ENCODE measurements at places on chromosomes 11 and 22.
A peak's percentile ranks its signal among the peaks of the same experiment; 100 is the strongest.

DNA sequence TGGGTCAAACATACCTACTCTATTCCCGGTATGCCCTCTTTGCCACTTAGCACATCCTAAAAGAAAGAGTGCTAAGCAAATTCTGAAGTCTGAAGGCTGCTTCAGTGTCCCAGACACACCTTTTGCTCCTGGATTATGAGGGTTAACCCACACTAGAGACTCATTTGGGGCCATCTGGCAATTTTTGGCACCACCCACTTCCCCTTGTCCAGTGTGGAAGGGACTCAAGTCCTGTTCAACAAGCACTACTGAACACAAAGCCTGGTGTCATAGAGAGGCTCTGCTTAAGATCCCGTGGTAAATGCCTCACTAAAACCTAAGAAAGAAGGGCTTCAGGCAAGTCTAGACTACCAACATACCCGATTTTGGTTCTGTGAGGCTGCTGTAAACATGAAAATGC is 85.8 kb downstream of the SERGEF start:
- DNase-seq, result peak; percentile 76

GRCh38 chr11:112911124-112911523 is 50.1 kb upstream of the NCAM1 start:
- DNase-seq, result no peak

DNA sequence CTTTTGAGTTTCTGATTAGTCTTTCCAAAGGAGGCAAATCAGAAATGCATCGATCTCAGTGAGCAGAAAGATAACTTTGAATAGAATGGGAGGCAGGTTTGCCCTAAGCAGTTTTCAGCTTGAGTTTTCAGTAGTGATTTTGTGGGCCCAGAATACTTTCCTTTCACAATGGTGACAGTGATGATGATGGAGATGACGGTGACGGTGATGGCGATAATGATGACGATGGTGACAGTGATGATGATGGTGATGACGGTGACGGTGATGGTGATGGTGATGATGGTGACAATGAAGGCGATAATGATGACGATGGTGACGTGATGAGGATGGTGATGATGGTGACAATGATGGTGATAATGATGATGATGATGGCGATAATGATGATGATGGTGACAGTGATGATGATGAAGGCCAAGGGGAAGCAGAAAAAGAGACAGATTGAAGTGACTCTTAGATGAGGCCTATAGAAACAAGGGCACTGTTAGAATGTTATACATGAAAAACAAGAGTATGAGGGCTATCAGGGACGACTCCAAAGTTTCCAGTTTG is 153.4 kb upstream of the B3GAT1 start:
- DNase-seq, result no peak

DNA sequence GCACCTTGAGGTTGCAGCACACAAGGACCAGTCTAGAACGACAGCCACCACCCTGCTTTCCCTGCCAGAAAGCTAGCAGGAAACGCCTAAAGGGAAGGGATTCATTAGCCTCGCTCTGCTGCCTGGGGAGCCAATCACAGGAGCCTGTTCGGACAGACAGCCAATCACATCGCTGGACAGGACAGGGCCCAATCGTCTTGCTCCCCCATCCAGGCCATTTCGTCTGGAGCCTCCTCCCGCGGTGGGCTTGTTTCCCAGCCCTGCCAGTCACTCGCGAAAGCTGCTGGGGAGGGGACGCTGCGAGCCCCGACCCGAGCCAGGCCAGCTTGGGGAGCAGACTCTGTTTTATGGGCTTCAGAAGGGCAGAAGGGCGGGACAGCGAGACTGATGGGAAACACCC is 79.8 kb upstream of the NCAM1 start:
- peak; percentile 77 for DNase-seq

DNA sequence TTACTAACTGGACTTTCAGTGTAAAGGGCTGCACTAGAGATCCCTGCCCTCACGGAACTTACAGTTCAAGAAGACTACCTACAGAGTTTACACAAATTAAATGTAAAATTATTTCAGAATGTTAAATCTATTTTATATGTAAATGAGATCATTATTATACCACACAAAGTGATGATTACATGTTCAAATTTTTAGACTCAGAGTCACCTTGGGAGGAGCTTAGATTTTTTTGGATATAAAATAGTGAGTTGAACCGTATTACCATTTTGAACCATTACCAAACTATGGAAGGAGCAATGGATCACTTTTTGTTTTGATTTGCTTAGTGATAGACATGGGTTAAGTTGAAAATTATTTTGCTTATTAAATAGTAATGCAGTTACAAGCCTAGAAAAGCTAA is 1.6 kb downstream of the IPO7 start:
- no peak for DNase-seq

- no peak for DNase-seq
These were observed at the start of gene SLC22A9 for GRCh38 chr11:63369165-63369970. Gene SLC22A9 (plus strand): TSS chr11:63369785. CDS start chr11:63370057, 272 bp downstream.

GRCh38 chr22:29626497-29627195 is 23.2 kb downstream of the NF2 start:
- DNase-seq, result no peak

Data from cerebellar nuclear complex (tissue), 1 donor.